ENCODE measurements at places on chromosomes 2 and 18.

GRCh38 chr2:239318151-239318611 is 82.6 kb downstream of the HDAC4 start:
- DNase-seq = no peak

GRCh38 chr2:119943058-119943457 is 69.8 kb upstream of the EPB41L5 start:
- no peak for DNase-seq

GRCh38 chr18:57311472-57311871 is 40.9 kb upstream of the ST8SIA3 start:
- no peak for DNase-seq

DNA sequence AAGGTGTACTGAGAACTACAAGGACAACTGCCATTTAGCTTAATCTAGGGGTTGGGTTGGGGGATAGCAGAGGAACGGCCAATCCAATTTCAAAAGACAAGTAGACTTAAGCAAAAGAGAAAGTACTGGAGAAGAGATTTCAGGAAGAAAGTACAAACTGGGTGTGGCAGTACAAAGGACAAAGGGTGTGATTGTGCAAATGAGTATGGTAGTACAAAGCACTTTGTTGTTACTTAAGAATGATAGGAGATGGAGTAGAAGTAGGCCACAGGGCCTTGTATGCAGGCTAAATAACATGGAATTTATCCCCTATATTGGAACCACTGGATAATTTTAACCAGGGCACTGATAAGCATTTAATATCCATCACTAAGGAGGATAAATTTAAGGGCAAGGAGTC is 4.7 kb upstream of the ORC2 start:
- no peak for DNase-seq

- DNase-seq = no peak
Observed at GRCh38 chr2:135703300-135703699, 38.4 kb upstream of the UBXN4 start.

DNA sequence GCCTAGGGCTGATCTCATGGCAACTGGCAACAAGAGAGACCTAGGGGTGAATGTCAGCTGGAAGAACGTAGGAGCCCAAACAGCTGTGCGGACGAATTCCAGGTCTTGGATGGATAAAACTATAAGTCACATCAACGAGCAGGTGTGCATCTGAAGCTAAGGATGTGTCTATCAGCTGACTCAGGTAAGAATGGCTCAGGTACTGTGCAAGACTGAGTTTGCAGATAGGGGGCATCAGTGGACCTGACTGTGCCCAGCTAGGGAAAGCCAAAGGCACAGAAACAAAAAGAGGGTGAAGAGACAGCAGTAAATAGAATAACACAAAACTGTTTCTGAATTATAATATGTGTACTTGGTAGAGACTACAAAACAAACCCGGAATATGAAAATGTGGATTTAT is 357.3 kb downstream of the ZEB2 start:
- DNase-seq = no peak

GRCh38 chr18:47603158-47603557 is 327.3 kb downstream of the SMAD2 start:
- DNase-seq = no peak

GRCh38 chr2:153373510-153374279 is 104.9 kb downstream of the RPRM start:
- no peak for DNase-seq

GRCh38 chr2:95079199-95079683 is 42.4 kb downstream of the MRPS5 start:
- no peak for DNase-seq

- DNase-seq = no peak
Observed at GRCh38 chr2:61906186-61906470, 654 bp downstream of the COMMD1 start.

GRCh38 chr18:8217051-8217564 is 392.1 kb upstream of the RAB12 start:
- DNase-seq = no peak

DNA sequence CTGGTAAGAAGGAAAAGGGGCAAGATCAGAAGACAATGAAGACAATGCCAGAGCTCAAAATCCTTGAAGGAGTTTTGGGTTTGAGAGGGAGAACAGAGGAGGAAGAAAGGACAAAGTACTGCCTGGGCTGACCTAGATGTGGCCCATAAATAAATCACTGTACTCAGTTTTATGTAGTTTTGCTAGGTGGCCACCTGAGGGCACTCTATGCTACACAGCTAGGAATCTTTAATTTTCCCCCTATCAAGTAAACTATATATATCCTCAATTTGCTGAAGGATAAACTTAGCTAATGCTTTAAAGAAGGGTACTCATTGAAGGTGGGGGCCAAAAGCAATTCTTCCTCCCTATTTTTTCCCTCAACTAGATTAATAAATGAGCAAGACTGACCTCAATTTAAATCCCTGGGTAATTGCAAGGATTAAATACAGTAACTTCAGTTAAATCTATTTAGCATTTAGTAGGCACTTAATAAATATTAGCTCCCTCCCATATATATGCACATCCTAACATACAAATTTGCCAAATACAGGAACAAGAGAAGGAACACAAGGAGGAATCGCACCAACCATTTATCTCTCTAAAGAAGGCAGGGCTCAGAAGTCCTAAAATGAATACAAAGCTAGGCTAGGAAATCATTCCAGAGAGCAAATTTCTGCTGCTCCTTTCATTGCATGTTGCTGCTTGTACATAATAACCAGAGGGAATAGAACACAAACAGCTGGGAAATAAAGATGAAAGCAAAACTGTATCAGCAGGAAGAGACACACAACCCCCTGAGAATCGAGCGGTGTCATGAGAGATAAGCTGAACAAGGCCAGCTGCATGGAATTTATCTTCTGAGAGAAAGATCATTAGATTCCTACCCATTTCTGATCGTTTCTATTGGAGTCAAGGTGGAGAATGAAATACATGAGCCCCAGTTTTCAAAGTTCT is 540.1 kb downstream of the NRXN1 start:
- peak; percentile 34 for DNase-seq

DNA sequence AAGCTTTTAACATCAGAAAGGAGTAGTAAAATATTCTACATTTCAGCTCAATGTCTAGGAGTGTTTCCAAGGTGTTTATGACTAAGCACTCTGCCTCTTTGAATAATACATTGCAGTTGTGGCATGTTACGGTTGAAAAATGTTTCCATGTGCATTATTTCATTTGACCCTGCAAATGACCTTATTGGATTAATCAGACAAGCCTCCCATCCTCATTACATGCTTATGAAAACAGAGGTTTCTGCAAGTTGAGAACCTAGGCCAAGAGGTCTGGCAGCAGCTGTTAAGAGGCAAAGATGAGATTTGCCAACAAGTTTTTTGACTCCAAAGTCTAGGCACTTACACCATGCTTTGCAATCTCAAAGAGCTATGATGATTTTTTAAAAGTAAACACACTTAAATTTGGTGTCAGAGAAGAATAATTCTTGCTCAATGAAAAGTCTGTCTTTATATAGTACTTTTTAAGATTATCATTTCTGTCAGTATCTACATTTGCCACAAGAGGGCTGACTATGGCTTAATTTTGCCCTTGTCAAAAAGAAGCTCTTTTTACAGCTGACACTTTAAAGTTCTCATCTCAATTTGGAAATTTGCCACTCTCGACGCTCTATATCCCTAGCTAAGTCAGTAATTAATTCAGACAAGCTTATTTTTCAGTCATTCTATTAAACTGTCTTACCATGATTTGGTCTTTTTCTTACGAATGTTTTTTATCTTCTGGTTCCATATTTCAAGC is 260.6 kb downstream of the PAX3 start:
- no peak for DNase-seq

DNA sequence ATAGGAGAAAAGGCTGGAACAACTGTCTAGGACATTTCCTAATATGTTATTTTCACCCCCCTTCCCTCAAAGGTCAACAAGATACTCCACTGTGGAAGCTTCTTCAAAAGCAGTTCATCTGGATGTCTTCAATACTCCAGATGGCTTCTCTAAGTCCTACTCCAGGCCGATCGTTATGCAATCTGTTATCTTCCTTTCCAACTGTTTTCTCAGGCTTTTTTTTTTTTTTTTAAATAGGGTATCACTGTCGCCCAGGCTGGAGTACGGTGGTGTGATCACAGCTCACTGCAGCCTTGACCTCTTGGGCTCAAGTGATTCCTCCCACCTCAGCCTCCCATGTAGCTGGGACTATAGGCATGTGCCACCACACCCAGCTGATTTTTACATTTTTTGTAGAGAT is 26.3 kb downstream of the ATP8B1 start:
- DNase-seq = no peak

DNA sequence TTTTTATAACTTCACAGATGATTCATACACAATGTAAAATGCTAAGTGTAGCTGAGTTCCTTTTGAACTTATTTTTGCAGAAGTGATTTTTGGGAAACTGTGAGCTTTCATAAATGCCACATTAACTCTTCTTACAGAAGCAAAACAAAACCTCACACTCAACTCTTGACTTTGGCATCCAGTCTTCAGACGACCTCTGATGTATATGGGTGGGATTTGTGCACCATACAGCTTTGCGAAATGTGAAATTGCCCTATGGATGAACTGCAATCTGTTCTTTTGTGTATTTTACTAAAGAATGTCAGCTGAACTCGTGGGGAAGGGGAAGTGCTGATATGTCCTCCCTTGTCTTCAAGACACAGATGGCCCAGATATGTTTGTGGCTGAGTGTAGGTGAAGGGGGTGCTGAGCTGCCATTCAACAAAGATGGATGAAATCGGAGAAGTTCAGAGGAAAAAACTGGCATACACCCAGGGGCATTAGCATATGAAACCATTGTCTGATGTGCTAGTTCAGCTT is 218.3 kb downstream of the PTGR3 start:
- DNase-seq = no peak

DNA sequence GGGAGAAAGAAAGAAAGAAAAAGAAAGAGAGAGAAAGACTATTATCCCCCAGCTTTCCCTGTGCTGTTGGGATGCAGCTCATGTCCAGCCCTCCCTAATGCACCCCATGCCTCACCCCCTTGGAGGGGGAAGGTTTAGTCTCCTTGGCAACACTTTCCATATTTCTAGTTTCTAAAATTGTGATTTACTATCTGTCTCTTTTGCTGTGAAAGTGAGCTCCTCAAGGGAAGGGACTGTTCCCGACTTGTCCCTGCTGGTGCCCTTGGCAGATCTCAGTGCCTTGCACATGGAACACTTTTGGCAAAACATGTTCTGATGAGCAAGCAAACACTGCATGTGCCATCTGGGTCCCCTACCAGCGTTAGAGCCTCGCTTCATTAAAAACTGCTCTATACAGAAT is 11.7 kb upstream of the NAPG start:
- DNase-seq = no peak

Measured in SK-N-SH (cell line).